ENCODE measurements at places on chromosomes 3 and 15.

- no peak for DNase-seq
Measured at GRCh38 chr15:59420986-59421618, 16.9 kb upstream of the FAM81A start.

GRCh38 chr3:146532406-146532805 is 12.0 kb downstream of the PLSCR1 start:
- DNase-seq: no peak

DNA sequence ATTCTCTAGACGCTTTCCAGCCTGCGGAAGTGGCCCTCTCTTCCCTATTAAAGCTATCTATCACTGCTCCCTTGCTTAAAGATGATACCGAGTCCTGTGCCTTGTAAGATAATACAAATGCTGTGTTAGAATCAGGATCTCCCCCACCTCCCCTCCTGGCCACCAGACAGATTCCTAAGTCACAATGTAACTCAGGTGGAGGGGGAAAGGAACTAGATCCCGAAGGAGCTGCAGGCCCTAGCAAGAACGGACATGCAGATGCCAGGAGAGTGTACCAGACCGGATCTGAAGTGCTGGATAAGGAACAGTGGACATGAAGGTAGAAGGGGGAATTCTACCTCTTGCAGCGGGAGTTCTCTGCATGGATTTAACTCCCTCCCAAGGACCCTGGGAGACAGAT is 230.7 kb upstream of the LYSMD4 start:
- DNase-seq: no peak

GRCh38 chr3:197485143-197485542 is 70.6 kb downstream of the BDH1 start:
- no peak for DNase-seq

GRCh38 chr3:71579935-71580406 is 3.6 kb downstream of the FOXP1 start:
- no peak for DNase-seq

DNA sequence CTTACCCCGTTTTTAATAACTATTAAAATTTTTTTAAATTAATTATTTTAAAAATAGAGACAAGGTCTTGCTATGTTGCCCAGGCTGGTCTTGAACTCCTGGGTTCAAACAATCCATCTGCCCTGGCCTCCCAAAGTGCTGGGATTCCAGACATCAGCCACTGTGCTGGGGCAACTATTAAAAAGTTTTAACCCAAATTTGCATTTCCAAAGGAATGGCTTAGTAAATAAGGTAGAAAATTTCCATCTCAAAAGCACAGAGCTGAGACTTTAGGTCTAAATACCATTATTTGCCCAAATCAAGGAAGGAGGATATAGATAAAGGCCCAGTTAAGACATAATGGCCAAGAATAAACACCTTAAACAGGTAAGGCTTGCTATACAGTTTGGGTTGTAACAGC is 56.4 kb downstream of the MINDY4B start:
- DNase-seq: no peak

GRCh38 chr3:31848163-31848818 is 132.8 kb downstream of the OSBPL10 start:
- no peak for DNase-seq

DNA sequence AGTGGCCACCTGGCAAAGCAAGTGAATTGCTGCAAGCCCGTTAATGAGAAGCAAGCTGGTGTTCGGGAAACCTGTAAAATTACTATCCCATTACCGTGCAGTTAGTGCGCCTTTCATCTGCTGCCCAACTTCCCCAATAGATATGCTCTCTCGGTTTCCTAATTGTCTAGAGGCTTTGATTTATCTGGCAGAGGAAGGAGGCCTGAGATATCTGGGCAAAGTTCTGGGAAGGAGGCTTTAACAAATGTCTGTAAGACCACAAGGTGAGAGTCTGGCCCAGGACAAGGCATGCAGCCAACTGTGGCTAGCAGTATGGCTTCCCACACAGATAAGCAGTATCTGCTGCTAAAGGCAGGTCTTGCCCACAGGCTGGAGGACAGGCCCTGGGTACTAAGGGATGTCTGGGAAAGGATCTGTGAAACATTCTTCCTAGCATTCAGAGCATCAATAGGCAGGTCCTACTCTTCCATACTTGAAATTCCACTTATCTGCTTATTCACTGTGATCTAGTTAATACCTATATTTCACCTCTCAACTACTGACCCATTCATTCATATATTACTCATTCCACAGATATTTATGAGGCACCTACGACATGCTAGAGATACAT is 130.0 kb upstream of the SLC2A2 start:
- DNase-seq: no peak

DNA sequence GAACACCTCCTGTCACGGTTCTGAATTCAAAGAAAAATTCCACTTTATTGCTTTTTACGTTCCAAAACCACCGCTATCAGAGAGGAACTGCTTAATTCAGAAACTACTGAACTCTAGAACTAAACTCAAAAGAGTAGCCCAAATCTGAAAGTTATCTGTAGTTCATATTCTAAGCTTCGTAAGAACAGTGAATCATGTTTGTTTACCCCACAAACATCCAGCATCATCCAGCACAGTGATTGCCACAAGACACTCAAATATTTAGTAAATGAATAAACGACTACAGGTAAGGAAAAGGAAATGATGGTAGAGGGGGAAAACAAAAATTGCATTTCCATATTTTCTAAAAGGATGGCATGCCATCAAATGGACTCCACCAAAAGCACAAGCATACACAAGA is 32.3 kb downstream of the VPS13C start:
- no peak for DNase-seq

- DNase-seq: no peak
Measured at GRCh38 chr15:25238126-25238525, 200.7 kb downstream of the UBE3A start.

GRCh38 chr15:34716111-34716510 is 38.7 kb downstream of the GJD2 start:
- no peak for DNase-seq

GRCh38 chr3:143628971-143629370 is 219.3 kb downstream of the SLC9A9 start:
- no peak for DNase-seq

All from stimulated activated CD4-positive, alpha-beta T cell treated with anti-CD3 and anti-CD28 coated beads, Interleukin-15, amount 100 ng/mL, for 48 hours (primary cell).